ENCODE measurements at places on chromosomes 4 and X.
A peak's percentile ranks its signal among the peaks of the same experiment; 100 is the strongest.

GRCh38 chr4:115332078-115332477, 218.7 kb upstream of the NDST4 start:
- H3K4me3 ChIP-seq: no peak overlapping the region
- H3K36me3 ChIP-seq: no peaks in the 10 kb centered on the region
- DNase-seq: no peak

- DNase-seq: peak; percentile 49
- no peaks in the 10 kb centered on the region for H3K27me3 ChIP-seq
- H3K4me3 ChIP-seq: no peak overlapping the region
- peak overlapping the region; percentile 10 for H3K27ac ChIP-seq
- peaks cover 72% of the 10 kb centered on the region for H3K36me3 ChIP-seq
These were observed 47.6 kb downstream of the METTL14 start for GRCh38 chr4:118732591-118733330.

DNA sequence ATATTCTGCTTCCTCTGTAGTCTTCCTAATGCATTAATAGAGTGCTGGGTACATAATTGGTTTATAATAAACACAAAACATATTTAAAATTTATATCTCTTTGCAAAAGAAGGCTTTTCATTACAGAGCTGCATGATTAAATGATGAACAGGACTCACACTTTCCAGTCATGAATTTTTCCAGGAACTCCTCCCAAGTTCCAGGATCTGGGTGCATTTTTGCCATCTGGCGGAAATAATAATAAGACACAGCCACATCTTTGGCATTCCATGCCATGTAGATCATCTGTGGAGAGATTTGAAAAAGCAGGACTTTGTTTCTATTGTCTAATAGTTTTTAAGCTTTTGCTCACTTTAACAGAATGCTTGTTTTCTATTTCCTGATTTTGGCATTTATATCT, 40.2 kb upstream of the SULT1B1 start:
- peak; percentile 34 for DNase-seq
- no peaks in the 10 kb centered on the region for H3K36me3 ChIP-seq
- no peaks in the 10 kb centered on the region for H3K4me1 ChIP-seq

- peaks cover 21% of the 10 kb centered on the region for H3K4me1 ChIP-seq
- H3K27ac ChIP-seq: peak overlapping the region; percentile 75
- DNase-seq: peak; percentile 89
These were observed 51.7 kb downstream of the RPGR start for GRCh38 chrX:38275615-38276014.

DNA sequence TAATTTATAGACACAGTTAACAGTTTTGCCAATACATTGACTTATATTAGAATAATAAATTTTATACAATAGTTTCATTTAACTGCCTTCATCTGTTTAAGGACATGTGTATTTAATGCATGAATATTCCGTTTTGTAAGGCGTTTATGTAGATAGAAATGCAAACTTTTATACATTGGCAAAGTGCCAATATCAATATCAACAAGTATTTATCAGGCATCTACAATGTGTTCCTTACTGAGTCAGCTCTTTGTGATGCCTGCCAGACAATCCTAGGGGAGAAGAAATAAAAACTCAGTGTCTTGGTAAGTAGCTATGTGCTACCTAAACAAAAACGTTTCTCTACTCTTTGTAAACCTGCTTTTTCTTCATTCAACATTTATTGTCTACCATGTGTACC, 1142.2 kb downstream of the C4orf33 start:
- H3K4me3 ChIP-seq: no peak overlapping the region
- DNase-seq: no peak
- H3K27me3 ChIP-seq: no peaks in the 10 kb centered on the region
- H3K4me1 ChIP-seq: no peaks in the 10 kb centered on the region

Measured in astrocyte (in vitro differentiated cells and primary cell).